Jurkat, Clone E6-1 (cell line): ENCODE measurements at places on chromosomes 7 and 10.

GRCh38 chr10:35574924-35575352 lies 30.2 kb upstream of the GJD4 start:
- no peak for DNase-seq

- DNase-seq: peak; percentile 62
These were observed 1.0 kb downstream of the PFKP start for GRCh38 chr10:3068201-3068967.

DNA sequence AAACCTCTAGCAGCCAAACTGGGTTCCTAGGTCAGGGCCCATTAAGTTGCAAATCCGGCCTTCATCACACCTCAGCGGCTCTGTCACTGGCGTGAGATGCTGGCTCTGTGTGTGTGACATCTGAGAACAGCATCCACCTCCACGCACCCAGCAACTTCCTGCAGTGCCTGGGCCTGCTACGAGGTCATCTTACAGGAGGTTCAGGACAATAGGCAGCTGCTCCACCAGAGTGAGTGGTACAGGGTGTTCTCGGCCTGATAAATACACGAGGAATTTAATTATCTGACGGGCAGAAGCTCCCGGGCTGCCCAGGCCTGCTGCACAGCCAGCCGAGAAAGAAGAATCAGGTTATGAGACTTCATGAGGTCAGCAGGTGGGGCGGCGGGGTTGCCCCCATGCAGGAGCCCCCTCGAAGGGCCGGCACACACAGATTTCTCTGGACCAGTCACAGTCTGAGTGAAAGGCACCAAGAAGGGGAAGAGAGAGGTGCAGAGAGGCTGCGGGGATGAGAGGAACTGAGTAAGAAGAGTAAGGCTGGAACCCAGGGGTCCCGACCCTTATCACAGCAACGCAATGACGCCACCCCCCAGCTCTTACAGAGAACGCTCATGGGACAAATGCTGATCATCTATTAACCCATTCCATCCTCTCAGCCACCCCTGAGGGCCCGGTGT lies 49.3 kb downstream of the CALML3 start:
- DNase-seq: no peak

DNA sequence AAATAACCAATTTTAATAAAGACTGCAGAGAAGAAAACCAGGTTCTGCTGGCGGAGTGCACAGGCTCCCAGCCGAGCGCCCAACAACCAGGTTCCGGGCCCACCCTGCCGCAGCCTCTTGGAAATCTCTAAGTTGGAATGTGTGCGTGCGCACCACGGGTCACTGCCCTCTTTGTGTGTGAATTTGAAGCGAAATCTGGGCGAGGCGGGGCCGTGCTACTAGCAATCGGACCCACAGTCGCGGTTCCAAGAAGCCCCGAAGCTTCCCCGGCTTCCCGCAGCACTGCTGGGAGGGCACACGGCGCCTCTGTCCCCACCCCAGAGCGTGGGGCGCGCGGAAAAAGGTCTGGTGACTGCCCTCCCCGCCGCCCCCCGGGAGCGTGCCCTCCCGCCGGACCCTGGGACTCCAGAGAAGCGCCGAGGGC lies 666 bp upstream of the MAP3K8 start:
- DNase-seq: no peak

DNA sequence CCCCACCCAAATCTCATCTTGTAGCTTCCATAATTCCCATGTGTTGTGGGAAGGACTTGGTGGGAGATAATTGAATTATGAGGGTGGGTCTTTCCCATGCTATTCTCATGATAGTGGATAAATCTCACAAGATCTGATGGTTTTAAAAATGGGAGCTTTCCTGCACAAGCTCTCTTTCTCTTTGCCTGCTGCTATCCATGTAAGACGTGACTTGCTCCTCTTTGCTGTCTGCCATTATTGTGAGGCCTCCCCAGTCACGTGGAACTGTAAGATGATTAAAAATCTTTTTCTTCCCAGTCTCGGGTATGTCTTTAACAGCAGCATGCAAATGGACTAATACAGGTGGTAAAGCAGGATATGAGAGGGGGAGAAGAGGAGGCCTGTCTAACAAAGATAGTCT lies 88.3 kb downstream of the TMEM106B start:
- no peak for DNase-seq

DNA sequence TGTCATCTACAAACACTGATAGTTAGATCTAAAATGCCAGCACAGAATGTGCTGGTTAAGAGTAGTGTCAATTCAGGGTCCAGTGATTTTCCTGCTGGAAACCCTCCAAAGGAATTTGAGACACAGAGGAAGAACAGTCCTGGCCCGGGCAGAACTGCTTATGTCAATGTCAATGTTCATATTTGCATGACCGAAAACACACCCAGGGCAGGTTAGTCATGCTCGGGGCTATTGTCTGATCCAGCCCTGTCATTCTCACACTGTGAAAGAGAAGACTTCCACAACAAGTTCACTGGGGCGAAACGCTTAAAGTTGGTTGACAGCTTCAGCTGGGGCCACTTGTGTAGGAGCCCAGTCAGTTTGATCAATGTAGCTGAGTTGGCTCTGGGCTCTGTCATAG lies 139.3 kb downstream of the C1GALT1 start:
- no peak for DNase-seq

- no peak for DNase-seq
These were observed 50.0 kb upstream of the MTPN start for GRCh38 chr7:136027160-136027559.

DNA sequence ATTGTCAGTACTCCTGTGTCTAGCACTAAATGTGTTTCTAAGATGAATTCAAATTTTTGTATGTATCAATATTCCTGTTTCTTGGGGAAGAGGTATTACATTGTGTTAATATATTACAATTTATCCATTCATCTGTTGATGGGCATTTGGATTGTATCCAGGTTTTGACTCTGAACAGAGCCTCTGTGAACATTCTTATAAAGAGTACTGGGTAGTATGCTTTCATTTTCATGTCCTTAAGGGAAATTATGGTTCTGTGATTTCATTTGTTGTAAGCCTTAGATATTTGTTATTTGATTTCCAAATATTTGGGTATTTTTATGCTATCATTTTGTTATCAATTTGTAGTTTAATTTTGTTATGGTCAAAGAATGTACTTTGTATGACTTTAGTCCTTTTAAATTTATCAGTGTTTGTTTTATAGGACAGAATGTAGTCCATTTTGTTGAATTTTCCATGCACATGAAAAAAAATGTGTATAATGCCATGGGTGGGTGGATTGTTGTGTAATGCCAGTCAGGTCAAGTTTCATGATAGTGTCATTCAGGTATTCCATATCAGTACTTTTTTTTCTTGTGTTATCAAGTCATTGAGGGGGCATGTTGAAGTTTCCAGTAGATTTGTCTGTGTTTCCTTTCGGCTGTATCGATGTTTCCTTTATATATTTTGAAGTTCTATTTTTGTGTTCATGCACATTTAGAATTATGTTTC lies 38.4 kb downstream of the STAM start:
- DNase-seq: no peak

GRCh38 chr7:111025006-111025405 lies 65.9 kb upstream of the LRRN3 start:
- peak; percentile 85 for DNase-seq

DNA sequence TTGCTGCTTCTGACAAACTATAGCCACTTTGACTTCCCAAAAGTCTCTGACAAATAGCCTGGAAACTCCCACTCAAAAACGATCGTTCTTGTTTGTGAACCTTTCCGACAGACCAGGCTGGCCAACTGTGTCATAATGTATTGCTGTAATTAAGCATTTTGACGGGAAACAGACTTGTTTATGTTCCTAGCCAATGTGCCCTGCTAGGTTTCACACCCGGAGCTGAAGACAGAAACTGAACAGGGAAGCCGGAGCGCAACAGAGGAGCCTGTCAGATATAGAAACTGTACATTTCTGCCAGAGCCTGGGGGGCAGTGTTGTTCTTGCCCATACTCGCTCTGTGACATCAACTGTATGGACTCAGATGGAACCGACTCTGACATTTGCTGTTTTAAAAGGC lies 55.3 kb upstream of the C7orf33 start:
- no peak for DNase-seq

DNA sequence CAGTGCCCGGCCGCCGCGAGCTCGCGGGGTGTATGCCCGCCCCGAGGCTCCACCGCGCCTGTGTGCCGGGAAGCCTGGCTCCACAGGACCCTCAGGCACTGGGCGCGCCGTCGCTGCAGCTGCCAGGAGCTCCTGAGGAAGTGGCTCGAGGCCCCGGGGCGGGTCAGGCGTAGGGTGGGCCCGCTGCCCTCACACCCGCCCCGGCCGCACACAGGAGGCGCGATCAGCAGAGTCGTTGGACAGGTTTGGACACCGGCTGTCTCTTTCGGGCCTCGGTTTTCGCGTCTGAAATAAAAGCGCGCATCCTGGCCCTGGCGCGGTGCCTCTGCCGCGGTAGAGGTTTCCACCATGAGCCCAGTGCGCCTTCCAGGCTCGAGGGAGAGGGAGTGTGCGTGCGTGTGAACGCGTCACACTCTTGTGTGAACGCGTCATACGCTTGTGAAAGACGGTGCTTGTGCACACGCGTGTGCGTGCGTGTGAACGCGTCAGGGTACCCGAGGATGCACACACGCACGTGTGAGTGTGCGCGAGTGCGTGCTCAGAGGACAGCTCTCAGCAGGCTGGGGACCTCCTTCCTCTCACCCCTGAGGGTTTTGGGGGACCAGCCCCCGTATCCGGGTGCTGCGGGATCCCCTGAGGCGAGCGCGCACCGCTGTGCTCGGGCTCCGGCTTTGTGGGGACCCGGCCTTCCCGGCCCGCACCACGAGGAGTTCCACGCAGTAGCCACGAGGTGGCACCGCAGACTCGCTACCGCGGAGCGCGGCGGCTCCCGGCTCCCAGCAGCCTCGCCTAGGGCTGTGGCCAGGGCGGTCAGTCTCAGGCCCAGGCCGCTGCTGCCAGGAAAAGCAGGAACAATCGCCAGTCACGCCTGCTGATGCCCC lies 83.8 kb downstream of the BMS1 start:
- no peak for DNase-seq
